ENCODE measurements at places on chromosomes 3 and 15.

DNA sequence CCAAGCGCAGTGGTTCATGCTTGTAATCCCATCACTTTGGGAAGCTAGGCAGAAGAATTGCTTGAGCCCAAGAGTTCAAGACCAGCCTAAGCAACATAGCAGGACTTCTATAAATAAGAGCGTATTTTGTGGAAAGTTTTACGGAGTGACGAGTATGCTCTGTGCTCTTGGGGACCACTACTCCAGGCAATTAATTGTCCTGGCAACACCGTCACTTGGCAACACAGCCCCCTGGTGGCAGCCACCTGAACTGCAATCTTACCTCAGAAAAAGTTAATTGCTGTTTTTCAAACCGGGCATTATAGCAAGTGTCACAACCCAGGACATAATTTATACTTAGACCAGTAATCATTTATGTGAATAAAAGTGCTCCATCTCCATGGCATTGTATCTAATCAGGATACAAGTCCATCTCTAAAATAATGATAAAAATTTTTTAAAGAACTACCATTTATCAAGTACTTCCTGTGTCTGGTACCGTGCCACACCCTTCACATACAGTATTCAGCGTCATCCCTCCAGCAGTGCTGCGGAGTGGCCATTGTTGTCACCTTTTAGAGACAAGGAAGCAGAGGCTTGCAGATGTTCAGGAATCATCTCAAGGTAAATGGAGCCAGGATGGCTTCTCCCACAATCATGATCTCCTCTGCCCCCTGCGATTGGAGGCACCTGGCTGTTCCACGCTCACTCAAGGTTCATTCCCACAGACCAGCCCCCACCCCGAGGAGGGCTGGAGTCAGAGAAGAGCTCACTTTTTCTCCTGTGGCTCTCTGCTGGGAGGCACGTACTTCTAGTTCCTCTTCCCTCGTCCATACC lies 34.5 kb downstream of the PLA2G4D start:
- DNase-seq: peak; percentile 79
- H3K27me3 ChIP-seq: no peaks in the 10 kb centered on the region
- no peak overlapping the region for H3K4me3 ChIP-seq
- peaks cover 3% of the 10 kb centered on the region for H3K4me1 ChIP-seq
- H3K27ac ChIP-seq: no peak overlapping the region

GRCh38 chr3:194638991-194639605 lies 5.9 kb upstream of the TMEM44 start:
- no peak overlapping the region for H3K27ac ChIP-seq
- H3K4me1 ChIP-seq: no peaks in the 10 kb centered on the region
- H3K36me3 ChIP-seq: no peaks in the 10 kb centered on the region
- no peak for DNase-seq
- H3K4me3 ChIP-seq: no peak overlapping the region

- no peaks in the 10 kb centered on the region for H3K36me3 ChIP-seq
- no peak overlapping the region for H3K4me3 ChIP-seq
- no peak overlapping the region for H3K27ac ChIP-seq
- H3K4me1 ChIP-seq: no peaks in the 10 kb centered on the region
Observed at GRCh38 chr3:158631981-158632380, 12.3 kb upstream of the GFM1 start.

DNA sequence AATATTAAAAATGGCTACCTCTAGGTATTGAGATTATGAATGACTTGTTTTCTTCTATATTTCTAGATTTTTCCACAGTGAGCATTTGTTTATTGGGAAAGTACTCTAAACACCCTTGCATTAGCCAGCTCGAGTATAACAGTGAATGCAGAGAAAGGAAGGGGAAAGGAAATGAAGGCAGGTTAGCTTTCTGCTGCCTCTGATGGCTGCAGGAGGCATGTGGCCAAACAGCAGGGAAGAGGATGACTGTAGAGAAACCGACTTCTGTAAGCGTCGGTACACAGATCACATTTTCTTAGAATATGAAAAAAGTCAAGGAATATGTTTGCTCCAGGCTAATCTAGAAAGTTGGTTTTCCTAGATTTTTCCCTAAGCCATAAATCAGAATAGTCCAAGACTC lies 19.8 kb downstream of the GNB5 start:
- DNase-seq: peak; percentile 28
- no peaks in the 10 kb centered on the region for H3K36me3 ChIP-seq
- H3K4me1 ChIP-seq: peaks cover 12% of the 10 kb centered on the region

- H3K27me3 ChIP-seq: no peaks in the 10 kb centered on the region
- H3K4me1 ChIP-seq: no peaks in the 10 kb centered on the region
- no peak overlapping the region for H3K27ac ChIP-seq
Observed at GRCh38 chr3:144556392-144556791, 584.8 kb downstream of the DIPK2A start.

DNA sequence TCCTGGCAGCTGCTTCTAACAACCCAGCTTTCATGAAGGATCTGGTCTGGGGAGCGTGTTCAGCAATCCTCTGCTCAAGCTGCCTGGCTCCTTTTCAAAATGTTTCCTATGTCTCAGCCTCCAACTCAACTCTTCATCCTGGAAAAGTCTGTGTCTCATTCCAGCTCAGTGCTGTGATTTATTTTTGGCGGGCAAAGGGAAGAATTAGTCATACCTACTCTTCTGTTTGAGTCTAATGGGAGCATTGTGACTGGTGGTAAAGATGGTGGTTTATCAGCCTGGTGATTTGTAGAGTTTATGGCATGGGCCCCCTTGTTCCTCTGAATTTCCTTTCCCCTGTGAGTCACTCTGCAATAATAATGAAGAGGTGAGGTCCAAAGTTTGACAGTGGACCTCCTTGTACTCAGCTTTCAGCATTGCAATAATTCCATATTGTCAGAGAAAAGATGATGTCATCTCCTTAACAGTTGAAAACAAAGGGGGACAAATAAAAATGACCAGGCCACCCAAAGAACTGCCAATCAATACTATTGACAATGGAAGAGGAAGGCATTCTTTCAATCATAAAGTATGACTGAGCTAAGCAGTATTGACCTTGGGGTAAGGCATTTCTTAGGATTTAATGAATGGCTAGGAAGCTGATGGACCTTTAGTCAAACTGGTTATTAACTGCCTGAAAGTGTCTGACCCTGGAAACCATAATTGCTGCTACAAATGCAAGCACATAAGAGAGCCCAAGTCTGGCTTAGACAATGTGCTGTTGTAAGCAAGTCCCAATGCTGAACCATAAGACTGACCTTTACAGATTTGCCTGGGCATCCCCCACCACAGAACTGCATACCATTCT lies 204.7 kb upstream of the MCTP2 start:
- H3K27me3 ChIP-seq: no peaks in the 10 kb centered on the region
- no peak overlapping the region for H3K4me3 ChIP-seq
- no peak overlapping the region for H3K27ac ChIP-seq
- no peaks in the 10 kb centered on the region for H3K36me3 ChIP-seq
- no peaks in the 10 kb centered on the region for H3K4me1 ChIP-seq

DNA sequence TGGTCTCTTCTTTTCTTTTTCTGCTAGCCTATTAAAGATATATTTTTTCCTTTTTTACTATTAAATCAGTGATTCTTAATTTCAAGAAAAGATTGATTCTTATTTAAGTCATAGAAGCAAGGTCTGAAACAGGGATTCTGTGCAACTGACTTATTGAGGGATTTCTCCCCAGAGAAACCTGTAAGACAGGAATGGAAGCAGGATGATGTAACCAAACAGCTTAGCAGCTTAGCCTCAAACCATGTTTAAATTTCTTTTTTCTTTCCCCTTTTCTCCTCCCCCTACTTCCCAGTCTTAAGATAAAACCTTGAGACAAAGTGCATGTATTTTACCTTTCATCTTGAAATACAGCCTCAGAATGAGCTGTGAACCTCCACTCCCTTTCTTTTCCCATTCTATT lies 322.8 kb downstream of the NEK10 start:
- no peak overlapping the region for H3K27ac ChIP-seq
- no peak for DNase-seq
- no peaks in the 10 kb centered on the region for H3K36me3 ChIP-seq
- H3K27me3 ChIP-seq: no peaks in the 10 kb centered on the region
- no peak overlapping the region for H3K4me3 ChIP-seq
- H3K4me1 ChIP-seq: no peaks in the 10 kb centered on the region

- DNase-seq: no peak
- peaks cover 4% of the 10 kb centered on the region for H3K4me1 ChIP-seq
- peak overlapping the region; percentile 57 for H3K4me3 ChIP-seq
- H3K36me3 ChIP-seq: no peaks in the 10 kb centered on the region
- no peaks in the 10 kb centered on the region for H3K27me3 ChIP-seq
Observed at GRCh38 chr15:51095681-51096331, 1.1 kb upstream of the TNFAIP8L3 start.
